ENCODE measurements at places on chromosomes 16 and 17.

GRCh38 chr17:34761646-34762045 lies 182.3 kb downstream of the TMEM132E start:
- no peak for DNase-seq

DNA sequence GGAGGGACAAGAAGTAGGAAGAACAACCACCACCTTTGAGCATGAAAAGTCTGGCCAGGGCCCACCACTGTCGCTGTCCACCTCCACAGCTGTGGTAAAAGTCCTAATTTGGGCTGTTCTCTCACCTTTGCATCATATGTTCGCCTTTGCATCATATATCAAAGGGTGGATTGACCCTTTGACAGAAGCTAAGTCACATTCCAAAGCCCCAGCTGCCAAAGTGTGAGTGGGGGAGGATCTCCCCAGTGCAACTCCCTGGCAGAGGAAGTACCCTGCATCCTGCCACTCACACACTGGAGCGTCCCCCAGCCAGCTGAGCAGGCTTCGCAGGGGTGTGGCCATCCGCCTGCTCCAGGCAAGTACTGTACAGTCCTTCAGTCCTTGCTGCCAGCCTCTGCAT lies 12.7 kb upstream of the SPECC1 start:
- no peak for DNase-seq

GRCh38 chr16:55040366-55041086 lies 109.9 kb downstream of the IRX5 start:
- no peak for DNase-seq

GRCh38 chr16:88301886-88302285 lies 80.9 kb upstream of the ZNF469 start:
- no peak for DNase-seq

DNA sequence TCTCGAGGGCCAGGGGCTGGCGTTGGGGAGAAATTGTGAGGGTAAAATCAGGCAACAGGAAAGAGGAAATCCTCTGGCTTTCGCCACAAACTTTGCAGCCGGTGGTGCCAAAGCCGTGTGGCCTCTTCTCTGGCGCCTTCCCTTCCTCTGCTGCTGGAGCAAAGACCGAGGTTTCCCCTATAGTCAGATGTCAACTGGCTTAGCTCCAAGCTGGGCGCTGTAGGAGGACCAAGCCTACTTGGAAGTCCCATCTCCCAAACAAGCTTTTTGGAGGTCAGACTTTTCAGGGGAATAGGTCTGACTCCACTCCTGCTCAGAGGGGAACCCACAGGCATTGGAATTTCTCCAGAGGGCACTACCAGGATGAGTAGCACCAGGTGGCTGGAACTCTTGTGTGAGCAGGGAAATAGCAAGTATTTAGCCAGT lies 5.0 kb downstream of the IGFBP4 start:
- no peak for DNase-seq

- no peak for DNase-seq
Measured at GRCh38 chr17:41308918-41309359, at the start of gene KRTAP16-1. Gene KRTAP16-1, minus strand, starts transcription at chr17:41309309. Its CDS starts 56 bp downstream, at chr17:41309253.

DNA sequence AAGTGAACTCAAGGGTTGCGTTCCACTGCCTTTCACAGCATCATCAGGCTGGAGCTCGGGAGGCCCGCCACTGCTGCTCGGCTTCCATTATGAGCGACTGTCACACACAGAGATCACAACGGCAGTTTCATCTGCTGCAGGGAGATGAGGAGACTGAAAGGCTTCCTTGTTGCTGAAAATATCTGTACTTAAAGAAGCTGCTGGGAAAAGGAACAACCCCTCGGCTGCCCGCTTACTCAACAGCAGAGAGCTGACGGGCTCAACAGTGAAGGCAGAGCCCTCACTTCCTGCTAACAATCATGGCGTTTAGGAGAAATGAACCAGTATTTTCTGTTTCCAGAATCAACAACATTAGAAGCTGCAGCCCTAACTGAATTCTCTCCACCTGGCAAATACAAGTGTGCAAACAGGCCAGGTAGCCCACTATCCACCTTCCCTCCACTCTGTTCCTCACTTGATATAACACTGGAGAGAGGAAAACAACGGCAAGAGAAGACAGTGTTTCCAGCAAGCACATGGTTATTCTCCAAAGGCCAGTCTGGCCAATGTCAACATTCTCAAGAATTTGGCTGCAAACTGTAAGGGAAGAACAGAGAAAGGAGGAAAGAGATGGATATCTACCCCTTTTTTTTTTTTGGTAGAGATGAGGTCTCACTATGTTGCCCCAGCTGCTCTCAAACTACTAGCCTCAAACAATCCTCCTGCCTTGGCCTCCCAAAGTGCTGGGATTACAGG lies 33.7 kb downstream of the MBTPS1 start:
- DNase-seq: no peak
